NCI-H1694 (cell line): ENCODE measurements at places on chromosomes 2 and 18.

DNA sequence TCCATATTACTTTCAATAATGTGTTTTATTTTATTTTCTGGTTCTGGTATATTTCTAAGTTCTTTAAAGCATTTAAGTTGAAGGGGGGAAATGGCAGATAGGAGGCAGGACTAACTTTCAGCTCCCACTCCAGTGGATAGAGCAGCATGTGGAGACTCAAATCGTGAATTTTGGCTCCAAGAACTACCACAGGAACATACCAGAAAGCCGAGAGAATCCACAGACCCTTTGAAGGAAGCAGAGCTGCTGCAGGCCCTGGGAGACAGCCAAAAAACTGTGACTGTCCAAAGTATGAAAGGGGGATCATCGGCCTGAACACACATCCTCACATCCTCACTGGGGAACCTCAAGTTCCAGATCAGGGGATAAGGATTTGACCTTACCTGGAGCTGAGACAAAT, 207.6 kb upstream of the VWC2L start:
- DNase-seq: no peak

- DNase-seq: no peak
These were observed 124.2 kb downstream of the SH3RF3 start for GRCh38 chr2:109253217-109253616.

DNA sequence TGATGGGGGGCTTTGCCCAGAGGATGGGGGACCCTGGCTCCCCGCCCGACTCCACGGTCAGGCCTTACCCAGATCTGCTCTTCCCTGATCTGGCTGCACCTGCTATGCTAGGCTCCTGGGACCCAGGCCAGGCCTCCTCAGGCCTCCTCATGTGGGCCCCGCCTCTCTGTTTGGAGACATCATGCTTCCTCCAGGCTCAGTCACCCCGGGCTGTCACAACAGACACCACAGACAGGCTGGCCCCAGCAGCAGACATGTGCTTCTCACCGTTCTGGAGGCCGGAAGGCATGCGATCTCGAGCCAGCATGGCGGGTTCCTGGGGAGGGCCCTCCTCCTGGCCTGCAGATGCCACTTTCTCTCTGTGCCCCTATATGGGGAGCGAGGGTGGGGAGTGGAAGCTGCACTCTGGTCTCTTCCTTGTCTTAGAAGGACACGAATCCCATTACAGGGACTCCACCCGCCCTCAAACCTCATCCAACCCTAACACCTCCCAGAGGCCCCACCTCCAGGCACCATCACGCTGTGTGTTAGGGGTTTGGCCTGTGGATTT, 10.8 kb upstream of the NEU4 start:
- no peak for DNase-seq

DNA sequence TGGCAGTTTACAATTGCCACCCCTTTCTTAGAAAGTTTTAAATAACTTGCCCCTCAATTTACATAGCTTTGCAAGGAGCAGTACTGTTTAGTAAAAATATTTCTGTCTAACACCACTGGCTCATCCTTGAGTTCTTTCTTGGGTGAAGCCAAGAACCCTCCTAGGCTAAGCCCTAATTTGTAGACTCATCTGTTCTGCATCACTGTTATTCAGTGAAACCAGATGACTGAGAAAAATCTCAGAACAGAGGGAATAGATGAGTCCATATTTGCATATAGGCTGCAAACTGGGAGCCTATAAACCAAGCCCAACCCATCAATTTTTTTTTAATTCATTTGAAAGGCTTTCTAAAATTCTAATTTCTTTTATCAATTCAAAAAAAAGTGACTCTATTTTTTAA, 161.4 kb upstream of the TFPI start:
- no peak for DNase-seq

- DNase-seq: no peak
These were observed 91.9 kb downstream of the QPCT start for GRCh38 chr2:37436323-37436722.

- no peak for DNase-seq
These were observed 185.0 kb downstream of the PRPF40A start for GRCh38 chr2:152532241-152532640.

DNA sequence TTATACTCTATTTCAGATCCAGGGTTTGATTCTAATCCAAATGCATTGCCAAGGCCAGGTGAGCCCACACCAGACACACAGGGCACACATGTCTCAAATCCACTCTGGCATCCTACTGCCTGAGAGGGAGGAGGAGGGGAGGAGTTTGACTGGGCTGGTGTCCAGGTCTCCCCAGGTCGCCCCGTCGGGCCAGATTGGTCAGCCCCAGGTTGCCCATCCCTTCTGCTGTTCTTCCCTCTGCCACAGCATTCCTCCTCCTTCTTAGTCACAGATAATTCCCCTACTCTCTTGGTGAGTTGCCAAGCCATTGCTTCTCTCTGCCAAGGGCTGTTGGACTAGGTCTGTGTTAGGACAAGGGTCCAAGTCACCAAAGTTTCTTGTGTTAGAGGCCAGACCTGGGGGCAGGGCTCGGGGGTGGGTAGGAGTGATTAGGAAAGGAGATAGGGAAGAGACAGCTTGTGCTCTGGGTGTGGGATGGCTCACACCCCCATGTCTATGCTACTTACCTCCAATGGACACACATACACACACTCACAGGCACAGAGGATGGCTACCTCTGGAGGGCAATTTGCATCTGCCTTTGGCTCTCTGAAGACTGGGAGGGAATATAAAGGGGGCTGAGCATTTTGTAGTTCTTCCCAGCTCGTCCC, 2.5 kb upstream of the EGR4 start:
- DNase-seq: no peak

DNA sequence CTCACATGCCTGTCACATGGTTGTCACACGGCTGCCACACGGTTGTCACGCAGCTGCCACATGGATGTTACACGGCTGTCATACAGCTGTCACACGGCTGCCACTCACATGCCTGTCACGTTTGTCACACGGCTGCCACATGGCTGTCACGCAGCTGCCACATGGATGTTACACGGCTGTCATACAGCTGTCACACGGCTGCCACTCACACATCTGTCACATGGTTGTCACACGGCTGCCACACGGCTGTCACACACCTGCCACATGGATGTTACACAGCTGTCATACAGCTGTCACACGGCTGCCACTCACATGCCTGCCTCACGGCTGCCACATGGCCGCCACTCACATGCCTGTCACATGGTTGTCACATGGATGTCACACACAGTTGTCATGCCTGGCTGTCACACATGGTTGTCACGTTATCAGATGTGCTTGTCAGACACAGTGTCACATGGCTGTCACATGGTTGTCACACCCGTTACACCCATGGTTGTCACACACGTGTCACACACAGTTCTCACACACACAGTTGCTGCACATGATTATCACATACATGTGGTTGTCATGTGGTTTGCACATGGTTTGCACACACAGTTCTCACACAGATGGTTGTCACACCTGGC, 19.4 kb downstream of the KCNG2 start:
- DNase-seq: no peak

- DNase-seq: no peak
These were observed 44.3 kb downstream of the RDH14 start for GRCh38 chr2:18516112-18516511.

GRCh38 chr2:160726046-160726445, 232.4 kb upstream of the RBMS1 start:
- DNase-seq: no peak

GRCh38 chr18:36402765-36403396, 105.4 kb downstream of the FHOD3 start:
- DNase-seq: no peak

GRCh38 chr2:144041612-144042011, 478.3 kb downstream of the ZEB2 start:
- DNase-seq: no peak

DNA sequence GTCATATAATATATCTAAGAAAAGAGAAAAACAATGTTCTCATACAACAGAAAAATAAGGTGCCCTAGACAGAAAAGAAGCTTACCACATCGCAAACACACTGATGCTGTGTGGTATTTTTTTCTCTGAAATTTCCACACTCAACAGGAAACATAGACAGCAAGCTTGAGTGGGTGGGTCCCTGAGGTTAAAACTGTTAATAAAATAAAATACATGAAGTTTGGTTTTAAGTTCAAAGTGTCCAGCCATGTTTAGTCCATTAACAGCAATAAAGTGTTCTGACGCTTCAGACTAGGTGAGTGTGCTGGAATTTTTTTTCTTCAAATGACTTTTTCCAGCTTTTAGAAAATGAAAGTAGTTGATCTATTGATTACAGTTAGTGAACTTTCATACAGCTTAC, 83.3 kb upstream of the EPB41L5 start:
- no peak for DNase-seq

DNA sequence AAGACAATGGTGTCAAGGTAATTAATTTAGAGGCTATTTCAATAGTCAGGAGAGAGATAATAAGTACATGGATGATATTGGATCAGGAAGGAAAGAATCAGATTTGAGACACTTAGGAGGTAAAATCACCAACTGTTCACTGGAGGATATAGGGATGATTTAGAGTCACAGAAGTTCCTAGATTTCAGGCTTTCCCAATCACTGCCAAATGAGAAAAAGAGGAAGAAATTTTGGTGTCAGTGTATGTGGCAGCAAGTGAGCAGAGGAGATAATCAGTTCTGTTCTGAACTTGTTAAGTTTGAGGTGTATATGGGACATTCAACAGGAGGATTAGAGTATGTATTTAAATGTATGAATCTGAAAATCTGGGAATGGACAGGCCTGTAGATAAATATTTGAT, 640.4 kb downstream of the NR4A2 start:
- DNase-seq: no peak

- no peak for DNase-seq
These were observed 65.8 kb upstream of the ATL2 start for GRCh38 chr2:38442643-38443541.

GRCh38 chr18:8450898-8451665, 158.2 kb upstream of the RAB12 start:
- DNase-seq: no peak

DNA sequence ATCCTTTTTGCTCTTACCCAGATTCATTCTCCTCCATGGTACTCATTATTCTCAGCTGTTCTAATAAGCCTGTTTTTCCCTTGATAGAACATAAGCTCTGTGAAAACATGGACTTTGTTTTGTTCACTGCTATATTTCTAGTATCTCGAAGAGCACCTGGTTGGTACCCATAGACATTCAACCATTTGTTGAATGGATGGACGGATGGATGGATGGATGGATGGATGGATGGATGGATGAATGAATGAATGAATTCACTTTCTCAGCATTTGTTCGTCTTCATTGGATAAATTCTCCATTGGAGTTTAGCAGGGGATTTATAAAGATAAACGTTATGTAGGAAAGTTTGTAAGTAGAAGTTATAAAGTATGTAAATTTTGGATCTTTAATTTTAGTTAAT, 2.9 kb downstream of the FAM171B start:
- no peak for DNase-seq

GRCh38 chr2:208315081-208315788, 49.2 kb downstream of the PIKFYVE start:
- DNase-seq: no peak

DNA sequence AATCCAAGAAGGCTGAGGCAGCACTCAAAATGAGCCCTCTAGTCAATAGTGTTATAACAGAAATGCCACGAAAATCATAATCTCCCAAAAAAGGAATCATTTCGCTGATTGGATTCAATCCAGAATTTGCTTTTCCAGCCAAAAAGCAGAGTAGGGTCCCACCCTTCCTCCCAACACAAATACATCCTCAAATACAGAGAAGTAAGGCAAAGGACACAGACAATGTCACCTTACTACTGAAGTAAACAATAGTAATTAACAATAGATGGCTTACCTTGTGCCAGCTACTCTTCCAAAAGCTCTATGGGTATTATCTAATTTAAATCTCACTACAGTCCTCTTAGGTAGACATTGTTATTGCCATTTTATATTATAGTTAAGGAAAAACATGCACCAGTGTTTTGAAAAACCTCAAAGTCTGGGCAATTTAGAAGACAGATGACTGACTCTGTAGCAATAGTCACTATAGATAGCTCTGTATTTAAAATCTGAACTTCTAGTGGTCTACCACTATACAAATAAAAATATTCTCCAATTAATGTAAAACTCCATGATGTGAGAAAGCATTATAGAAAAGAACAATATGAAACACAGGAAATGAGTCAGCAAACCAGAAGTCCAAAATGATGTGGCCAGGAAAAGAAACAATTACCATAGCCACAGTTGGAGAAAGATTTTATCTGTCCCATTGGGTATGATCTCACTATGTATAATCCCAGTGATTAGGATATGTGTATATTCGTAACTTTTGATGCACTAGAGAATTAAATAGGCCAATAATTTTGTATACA, 305.0 kb upstream of the ERBB4 start:
- no peak for DNase-seq

- no peak for DNase-seq
These were observed 22.6 kb downstream of the PLEK start for GRCh38 chr2:68387408-68388350.

DNA sequence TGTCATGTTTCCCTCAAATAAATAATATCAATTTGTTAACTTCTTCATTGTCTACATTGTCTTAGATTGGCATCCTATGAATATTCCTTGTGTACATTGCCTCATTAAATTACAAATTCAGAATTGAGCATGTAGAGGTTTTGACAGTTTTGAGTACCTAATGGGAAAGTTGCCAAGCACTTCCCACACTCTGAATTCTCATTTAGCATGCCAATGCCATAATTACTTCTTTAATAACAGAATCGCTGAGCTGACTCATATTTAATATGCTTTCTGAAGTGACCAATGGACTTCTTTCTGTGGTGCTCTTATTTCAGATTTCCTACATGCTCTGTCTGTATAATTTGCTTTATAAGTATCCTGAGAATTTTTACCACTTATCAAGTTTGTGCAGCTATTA, 114.4 kb upstream of the NOL4 start:
- no peak for DNase-seq

DNA sequence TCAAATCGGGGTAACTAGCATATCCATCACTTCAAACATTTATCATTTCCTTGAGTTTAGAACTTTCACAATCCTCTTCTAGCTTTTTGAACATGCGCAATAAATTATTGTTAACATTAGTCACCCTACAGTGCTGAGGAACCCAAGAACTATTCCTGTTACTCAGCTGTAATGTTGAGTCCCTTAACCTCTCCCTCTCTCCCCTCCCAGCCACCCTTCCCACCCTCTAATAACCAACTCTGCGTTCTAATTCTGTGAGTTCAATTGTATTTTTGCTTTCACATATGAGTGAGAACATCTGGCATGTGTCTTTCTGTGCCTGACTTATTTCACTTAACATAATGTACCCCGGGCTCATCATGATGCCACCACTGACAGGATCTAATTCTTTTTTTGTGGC, 78.6 kb upstream of the RANBP2 start:
- no peak for DNase-seq

DNA sequence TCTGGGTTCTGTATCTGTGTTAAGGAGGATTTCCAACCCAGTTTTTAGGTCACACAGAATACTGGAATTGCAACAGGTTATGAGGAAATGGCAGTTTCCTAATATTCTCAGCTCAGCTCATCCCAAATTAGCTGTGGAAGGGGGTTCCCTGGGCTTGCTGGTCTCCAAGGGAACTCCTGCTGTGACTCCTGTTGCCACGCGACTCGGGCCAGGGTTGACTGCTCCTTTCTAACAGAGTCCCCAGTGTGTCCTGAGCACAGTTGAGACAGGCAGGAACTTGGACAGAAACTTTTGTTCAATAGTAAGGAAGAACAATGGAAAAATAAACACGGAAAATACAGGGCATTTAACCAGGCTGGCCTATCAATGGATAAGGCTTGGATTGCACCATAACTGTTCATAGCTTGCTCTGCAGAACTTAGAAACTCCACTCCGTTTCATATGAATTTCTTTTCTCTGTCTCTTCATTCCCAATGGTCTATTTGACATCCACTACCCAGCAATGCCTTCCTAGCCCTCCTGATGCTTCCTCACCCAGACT, 3.8 kb upstream of the ROCK2 start:
- DNase-seq: no peak

GRCh38 chr2:111662039-111662770, 221.8 kb downstream of the ANAPC1 start:
- no peak for DNase-seq
